Astrocyte (in vitro differentiated cells and primary cell): ENCODE measurements at places on chromosomes 11 and 22. TPM values are rescaled to one million over a fixed set of nuclear protein-coding genes. Genes with fewer than 3 reads are reported as not detected.

DNA sequence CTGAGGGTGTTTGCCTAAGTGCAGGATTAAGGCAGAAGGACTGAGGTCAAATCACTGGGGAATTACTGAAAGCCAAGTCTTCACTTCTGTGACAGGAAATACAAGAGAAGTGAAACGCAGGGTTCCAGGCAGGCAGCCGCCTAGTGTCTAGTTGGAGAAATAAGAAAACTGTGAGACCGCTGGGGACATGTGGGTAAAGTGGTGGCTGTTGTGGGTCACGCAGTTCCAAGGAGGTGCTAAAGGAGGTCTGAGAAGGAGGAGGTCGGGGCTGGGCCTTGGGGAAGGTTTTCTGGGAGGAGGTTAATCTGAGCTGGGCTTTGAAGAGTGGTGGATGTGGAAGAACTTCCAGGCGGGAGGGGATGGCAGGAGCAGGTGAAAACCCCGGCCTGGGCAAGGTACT is 11.2 kb downstream of the MCM5 start:
- no peak for DNase-seq

- DNase-seq, result peak; percentile 85
These were observed 12.9 kb downstream of the OR51B6 start for GRCh38 chr11:5364214-5364613.

GRCh38 chr22:17985606-17986005 is 38.8 kb downstream of the MICAL3 start:
- DNase-seq, result no peak

DNA sequence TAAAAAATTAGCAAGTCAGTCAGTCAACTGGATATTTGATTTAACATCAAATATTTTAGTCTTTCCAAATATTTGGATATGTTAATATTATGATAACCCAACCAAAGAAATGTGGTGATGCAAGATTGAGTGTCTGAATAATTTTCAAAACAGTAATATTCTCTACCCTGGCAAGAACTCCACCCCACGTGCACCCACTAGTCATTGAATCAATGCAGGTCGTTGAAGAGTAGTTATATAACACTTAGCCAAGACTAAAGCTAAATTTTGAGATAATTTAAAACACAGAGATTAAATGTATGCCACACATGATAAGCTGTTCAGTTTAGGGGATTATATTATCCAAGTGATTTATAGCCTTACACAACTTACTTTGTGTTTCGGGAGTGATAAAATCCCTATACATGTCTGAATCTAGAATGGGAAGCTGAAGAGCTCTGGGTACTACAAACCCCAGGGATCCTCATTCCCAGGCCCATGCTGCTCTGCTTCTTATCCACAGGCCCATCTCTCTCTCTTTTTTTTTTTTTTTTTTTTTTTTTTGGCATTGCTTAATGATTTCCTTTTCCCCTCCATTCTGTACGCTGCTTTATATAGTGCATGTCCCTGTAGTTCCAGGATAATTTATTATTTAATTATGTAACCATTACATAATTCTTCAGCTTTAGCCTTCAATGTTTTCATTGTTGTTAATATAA is 392.9 kb downstream of the NTM start:
- peak; percentile 38 for DNase-seq

DNA sequence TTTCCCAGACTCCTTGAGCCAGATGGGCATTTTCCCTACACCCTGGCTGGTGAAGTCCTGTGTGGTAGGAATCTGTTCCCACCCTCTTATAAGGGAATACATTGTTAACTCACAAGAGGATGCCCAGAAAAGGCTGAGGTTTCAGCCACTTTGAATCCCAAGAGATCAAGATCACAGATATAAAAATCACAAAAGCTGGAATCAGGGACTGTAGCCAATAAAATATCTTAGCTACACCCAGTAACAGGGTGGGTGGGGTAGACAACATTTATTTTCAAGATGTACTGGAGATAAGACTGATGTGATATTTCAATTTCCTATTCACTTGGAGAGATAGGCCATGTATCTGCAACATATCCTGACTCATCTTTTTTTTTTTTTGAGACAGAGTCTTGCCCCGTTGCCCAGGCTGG is 50.3 kb downstream of the COPB1 start:
- no peak for DNase-seq

DNA sequence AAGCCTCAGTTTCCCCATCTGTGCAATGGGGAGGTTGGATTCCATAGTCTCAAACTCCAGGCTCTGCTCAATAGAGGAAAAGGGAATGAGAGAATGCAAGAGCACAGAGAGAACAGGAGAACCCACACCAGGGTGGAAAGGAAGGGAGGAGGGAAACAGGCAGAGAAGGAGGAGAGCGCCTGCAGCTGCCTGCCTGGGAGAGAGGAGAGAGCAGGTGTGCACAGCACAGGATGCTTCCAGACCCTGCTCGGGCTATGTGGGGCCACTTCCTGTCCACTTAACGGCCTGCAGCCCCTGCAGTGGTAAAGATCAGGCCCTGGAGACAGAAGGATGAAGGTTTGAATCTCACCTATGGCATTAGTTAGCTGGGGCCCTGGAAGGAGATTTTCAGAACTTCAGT is 12.3 kb downstream of the LRRC32 start:
- no peak for DNase-seq

HBE1 gene
- total RNA-seq, result not detected in 2 replicates

KLHDC7B gene
- 0.32 and 1.9 TPM in 2 replicates for total RNA-seq

SLC37A2 gene
- 0.62 and 1.3 TPM in 2 replicates for total RNA-seq

- no peak for DNase-seq
These were observed 21.7 kb downstream of the SLC35F2 start for GRCh38 chr11:107836851-107837250.

GRCh38 chr11:123449436-123449835 is 19.4 kb downstream of the GRAMD1B start:
- no peak for DNase-seq

DNA sequence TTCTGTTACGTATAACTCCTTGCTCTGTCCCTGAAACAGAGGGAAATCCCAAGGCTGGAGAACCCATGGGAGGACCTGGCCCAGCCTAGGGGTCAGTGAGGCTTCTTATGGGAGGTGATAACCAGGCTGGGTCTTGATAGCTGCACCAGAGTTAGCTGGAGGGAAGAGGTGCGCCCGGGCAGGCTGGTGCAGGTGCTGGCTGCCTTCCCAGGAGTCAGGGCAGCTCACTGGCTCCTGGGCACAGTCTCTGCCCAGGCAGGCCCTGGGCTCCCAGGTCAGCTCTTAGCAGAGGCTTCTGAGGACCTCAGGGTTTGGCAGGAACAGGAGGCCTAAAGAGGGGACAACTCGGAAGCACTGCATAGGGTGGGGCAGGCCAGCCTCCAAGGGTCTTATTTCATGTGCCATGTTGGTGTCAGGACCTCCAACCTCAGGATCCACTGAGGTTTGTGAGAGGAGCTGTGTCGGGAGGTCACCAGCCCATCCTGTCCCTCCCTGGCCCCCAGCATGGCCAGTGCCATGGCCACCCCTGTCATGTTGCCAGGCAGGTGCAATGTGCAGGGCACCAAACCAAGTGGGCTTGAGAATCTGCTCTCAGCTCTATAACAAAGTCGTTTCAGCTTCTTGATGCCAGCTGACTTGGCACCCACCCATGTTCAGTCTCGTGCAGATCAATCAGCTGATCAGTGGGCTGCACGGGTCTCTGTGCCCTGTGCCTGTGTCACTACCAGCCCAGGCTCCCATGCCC is 20.5 kb upstream of the CELSR1 start:
- DNase-seq, result no peak

LIN7C gene
- total RNA-seq, result 34.7 and 38.7 TPM in 2 replicates

DNA sequence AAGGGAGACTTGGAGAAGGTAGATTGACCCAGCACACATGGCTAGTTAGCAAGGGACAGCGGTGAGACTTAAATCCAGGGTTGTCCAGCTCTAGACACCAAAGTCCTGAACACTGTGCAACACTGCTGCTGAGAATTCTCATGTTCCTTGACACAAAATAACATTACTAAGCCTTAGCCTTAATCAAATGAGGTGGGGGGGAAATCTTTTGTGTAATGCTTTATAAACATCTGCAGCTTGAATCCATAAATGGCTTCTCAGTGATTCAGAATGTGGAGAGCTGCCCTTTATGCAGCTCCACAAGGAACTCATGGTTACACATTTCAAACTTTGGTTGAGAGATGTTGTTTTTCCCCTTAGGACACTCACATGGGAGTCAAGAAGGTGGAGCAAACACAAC is 80.0 kb downstream of the CD44 start:
- DNase-seq, result peak; percentile 59

SLC17A6 gene
- not detected in 2 replicates for total RNA-seq

DNA sequence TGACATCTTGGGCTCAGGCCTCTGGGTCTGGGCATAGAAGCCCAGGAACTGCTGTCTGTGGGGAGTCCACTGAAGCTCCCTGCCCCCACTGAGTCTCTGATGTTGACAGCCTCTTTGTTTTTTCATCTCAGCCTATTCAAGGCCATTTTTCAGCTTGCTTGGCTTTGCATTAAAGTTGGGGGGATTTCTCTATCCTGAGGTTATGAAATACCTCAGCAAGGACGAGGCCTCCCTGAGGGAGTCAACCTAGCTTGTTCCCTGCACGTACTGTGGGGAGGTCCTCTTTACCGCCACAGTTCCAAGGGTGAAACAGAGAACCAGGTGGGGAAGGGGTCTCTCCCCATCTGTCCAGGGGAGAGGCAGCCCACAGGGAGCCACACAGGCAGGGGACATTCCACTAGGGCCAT is 8.4 kb downstream of the KCNQ1OT1 start:
- no peak for DNase-seq

DNA sequence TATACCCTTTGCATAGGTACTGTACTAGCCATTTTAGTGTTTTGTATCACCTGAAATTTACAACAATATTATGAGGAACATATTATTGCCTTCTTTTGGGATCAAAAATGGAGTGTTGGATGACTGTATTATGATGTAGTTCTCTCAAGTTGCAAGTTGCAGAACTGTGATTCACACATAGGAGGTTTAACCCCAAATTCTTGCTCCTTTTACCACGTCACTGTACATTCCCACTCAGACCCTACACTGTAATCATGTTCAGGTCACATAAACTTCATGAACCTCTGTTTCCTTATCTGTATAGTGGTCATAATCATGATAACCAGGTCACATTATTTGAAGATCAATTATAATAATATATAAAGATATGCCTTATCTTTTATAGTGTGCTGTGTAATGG is 925.1 kb upstream of the TENM4 start:
- DNase-seq, result no peak

C22orf31 gene
- not detected in 2 replicates for total RNA-seq

DNA sequence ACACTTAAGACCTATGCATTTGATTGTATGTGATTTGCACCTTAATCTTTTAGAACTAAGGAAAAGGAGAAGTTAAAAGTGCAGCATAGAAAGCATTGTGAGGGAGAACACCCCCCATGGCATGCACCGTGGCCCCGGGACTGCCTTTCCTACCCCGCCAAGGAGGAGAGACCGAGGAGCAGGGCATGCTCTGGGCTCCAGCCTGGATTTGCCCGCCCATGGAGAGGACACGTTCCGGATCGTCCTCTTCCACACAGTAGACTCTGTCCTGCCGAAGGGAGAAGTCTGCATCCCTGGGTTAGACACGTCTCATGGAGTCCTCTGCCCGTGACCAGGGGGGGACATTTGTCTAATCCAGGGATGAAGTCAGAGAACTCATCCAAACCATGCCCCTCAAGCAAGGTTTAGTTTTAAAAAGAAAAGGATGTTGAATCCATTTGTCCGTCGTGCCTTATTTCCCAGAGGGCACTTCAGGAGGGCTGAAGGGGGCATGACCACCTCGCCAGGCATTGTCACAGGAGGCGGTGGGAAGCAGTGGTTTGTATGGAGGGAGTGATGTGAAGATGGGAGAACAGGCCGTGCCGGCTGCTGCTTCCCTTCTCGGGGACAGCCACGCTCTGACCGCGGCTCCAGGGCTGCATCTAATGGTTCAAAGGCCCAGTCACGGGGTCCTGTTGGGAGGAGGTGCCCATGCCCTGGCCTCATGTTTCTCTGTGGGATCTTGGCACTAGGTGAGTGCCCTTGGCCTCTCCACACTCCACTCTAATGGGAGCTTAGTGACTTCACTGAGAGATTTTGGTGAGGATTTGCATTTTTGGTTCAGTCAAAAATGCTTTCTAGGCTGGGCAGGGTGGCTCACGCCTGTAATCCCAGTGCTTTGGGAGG is 66.2 kb upstream of the GAL start:
- no peak for DNase-seq

CENPM gene
- 0.84 and 2.0 TPM in 2 replicates for total RNA-seq

GRCh38 chr11:63767565-63768236 is 874 bp downstream of the ZFTA start:
- DNase-seq, result peak; percentile 73

DNA sequence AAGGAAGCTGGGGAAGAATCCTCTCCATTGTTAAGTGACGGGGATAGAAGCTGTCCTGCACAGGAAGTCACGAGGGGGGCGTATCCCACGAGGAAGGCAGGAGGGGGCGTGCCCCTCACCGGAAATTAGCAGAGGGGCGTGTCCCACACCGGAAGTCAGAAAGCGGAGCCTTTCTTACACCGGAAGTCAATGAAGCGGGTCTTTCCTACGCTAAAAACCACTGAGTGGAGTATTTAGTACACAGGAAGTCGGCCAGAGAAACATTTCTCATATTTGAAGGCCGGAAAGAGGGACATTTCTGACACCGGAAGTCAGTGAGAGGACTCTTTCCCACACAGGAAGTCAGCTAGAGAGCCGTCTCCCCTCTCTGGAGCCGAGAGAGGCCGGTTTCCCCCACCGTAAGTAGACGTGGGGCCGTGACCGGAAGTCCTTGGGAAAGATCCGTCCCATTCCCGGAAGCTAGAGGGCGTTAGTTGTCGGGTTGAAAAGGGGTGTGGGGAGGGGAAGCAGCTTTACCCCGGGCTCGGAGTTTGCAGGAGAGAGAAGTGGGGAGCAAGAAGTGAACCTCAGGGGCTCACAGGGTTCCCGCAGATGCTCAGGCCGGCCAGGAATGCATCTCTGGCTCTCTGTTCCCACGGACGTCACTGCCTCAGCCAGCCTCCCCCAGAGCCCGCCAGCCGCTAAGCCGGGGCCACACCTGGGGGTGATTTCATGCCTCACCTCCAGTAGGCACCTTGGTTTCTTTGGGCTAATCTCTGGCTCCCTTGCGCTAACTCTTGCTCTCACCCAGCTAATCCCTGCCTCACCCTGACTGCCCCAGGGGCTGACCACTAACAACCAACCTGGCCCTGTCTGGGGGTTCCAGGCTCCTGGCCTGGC is 15.4 kb downstream of the MIAT start:
- DNase-seq, result peak; percentile 94

GRCh38 chr11:99687320-99687719 is 666.6 kb downstream of the CNTN5 start:
- no peak for DNase-seq

GRCh38 chr11:63099555-63099954 is 44.5 kb downstream of the SLC22A24 start:
- no peak for DNase-seq

LRRC32 gene
- 24.4 and 43.7 TPM in 2 replicates for total RNA-seq

DNA sequence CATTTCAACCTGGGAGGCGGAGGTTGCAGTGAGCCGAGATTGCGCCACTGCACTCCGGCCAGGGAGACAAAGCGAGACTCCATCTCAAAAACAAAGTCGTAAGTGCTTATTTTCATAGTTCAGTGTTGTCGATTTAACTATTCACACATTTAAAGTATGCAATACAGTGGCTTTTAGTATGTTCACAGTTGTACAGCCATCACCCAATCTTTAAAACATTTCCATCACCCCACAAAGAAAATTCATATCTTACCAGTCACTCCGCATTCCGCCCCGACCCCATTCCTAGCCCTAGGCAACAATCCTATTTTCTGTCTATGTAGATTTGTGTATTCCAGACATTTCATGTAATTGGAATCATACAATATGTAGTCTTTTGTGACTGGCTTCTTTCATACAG is 11.9 kb downstream of the IPO7 start:
- peak; percentile 23 for DNase-seq

OR52E8 gene
- total RNA-seq, result not detected in 2 replicates
